Left renal cortex interstitium (tissue), 4 donors: ENCODE measurements at places on chromosomes 11 and 22.

DNA sequence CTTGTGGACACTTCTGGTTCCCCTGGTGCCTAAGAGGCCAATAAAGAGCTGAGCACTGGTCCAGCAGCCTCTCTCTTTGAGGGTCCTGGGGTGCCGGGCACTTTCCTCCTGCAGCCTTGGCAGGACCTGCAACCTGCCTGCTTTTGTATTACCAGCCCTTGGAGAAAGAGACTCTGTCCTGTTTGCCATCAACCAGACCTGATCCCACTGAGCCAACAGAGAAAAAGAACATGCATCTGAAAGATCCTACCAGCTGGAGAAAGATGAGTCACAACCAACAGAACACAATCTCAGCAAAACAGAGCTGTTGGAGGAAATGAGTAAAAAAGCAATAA, 321.0 kb downstream of the DDX10 start:
- DNase-seq, result no peak

GRCh38 chr11:90845126-90845525, 622.3 kb upstream of the CHORDC1 start:
- no peak for DNase-seq

- DNase-seq, result no peak
These were observed 14.1 kb upstream of the TMA7B start for GRCh38 chr22:39946126-39946502.

GRCh38 chr11:45303316-45303715, 17.2 kb upstream of the SYT13 start:
- DNase-seq, result no peak

- DNase-seq, result no peak
These were observed 14.0 kb downstream of the NOX4 start for GRCh38 chr11:89477175-89477574.

- no peak for DNase-seq
These were observed 70.8 kb downstream of the BLID start for GRCh38 chr11:122045181-122045586.

DNA sequence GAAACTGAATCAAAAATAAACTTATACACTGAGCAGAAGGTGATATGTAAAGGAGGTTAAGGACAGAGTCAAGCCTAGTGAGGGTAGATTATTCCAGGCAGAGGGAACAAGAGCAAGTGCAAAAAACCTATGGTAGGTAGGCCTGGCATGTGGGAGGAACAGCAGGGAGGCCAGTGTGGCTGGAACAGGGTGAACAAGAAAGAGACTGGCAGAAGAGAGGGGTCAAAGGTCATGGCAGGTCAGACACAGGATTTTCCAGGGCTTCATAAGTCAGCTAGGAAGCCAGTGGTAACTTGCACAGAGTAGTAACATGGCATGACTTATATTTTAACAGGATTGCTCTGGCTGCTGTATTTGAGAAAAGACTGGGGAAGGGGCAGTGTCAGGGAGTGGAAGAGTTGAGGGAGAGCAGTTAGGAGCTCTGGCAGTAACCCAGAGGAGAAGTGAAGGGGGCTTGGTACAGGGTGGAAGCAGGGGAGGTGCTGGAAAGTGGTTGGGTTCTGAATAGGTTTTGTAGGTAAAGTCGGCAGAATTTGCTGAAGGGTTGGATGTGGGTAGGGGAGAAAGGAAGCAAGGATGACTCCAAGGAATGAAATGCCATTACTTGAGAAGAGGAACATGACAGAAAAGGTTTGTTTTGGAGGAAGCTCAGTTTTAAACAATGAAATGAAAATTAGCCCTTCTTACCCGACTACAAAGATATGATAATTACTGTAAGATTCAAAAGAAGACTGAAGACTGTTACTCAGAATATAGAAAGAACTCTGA, 86.2 kb downstream of the ZNRF3 start:
- DNase-seq, result no peak

DNA sequence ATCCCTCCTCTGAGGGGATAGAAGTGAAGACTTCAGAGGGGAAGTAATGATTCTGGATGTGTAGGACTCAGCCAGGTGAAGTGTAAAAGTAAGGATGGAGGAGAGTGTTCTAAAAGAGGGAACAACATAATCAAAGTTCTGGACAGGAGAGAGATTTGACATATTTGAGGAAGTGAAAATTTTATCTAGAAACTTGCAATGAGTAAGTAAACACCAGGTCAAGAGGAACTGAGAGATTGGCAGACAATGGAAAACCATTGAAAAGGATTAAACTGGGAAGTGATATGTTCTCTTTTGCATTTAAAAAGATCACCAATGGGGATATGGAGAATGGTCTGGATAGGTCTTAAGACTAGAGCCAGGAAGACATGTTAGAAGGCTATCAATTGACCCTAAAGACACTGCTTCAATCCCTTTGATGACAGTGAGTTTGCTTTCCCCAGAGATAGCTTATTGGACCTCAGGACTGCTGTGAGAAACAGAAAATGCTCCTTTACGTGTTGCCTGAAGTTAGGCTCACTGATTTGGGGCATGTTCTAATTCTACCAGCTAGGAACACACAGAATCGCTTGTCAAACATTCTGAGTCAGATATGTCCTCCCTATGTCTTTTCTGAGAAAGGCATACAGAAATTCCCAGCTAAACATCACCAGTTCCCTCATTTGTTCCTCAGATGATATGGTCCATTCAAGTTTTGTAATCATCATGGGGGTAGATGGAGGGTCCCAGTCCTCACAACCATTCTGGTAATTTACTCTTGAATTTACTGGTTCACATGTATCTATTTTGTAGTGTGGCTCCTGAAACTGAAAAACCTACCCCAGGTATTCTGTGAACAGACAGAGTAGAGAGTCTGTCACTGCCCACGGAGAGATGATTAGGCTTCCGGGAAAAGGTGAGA, 144.9 kb downstream of the MAML2 start:
- no peak for DNase-seq

DNA sequence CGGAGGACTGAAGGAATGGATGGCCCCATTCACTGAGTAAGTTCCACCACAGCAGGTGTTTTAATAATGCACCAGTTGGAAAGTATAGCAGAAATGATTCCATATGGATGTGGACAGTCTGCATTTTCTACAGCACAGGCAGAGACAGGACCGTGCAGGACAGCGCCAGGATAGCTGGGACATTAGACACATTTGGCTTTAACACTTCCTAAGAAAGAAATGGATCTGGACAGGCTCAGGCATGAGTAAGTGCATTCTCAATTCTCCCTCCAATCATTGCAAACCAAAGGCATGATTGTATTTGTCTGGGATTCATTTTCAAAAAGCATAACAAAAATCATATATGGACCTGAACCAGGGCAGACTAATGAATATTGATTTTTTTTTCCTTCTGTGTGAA, 233.0 kb upstream of the POU2AF2 start:
- DNase-seq, result no peak

DNA sequence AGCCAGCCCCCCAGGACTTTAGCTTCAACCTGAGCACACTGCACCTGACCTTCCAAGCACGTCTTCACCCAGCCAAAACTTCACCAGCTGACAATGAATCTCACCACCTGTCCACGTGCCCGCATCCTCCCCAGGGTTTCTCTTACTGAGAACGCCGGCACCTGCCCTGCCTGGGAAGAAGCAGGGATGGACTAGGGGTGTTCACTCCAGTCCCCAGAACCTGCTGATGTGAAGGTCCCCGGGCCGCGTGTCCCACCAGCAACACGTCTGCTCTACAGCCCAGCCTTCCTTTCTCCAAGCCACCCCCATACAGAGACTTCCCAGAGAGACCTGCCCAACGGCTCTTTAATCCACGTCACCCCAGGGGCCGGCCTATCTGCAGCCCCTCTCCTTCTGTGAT, 12.8 kb downstream of the CPT1A start:
- DNase-seq, result no peak

GRCh38 chr11:7512525-7513233, 1.1 kb upstream of the PPFIBP2 start:
- DNase-seq, result no peak

GRCh38 chr11:86355256-86355655, 19.4 kb upstream of the CCDC81 start:
- no peak for DNase-seq

GRCh38 chr11:79925570-79925969, 484.7 kb upstream of the TENM4 start:
- no peak for DNase-seq

GRCh38 chr11:43948341-43949225, 6.1 kb downstream of the C11orf96 start:
- no peak for DNase-seq
